Omental fat pad (tissue), 4 donors: ENCODE measurements at places on chromosomes 16 and 17.

DNA sequence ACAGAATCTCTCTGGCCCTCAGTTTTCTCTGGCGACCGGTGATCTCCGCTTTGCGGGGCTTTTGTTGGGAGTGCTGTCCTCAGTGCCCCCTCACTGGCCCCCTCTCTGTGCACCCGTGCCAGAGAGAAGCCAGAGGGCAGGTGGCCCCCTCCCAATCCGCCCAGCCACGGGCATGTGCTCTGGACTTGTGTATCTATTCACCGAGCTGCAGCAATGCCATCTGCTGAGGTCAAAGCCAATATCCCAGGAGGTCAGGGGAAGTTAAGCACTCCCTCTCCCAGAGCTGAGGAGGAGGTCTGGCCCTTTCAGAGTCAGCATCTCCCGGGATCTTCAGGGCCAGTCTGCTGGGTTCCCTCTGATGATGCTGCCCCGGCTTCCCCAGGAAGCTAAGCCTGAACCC, 5.1 kb downstream of the CACNG5 start:
- no peak for DNase-seq

- no peak for DNase-seq
These were observed 25.9 kb upstream of the SMURF2 start for GRCh38 chr17:64687961-64688360.

GRCh38 chr16:87465306-87465705, 27.5 kb downstream of the ZCCHC14 start:
- peak; percentile 66 for DNase-seq

DNA sequence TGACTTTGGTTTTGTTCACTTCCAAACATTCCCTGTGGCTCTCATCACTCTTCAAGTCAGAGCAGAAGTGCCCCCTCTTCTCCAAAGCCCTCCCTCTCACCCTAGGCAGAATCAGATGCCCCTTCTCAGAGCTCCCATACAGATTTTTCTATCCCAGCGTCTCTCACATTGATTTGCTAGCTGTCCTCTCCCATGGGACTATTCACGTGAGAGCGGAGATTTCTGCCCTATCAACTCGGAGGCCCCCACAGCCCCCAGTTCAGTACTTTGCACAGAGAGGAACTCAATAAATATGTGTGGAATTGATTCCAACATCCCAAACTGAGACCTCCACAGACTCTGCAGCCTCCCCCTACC, 182.6 kb downstream of the C16orf78 start:
- no peak for DNase-seq

DNA sequence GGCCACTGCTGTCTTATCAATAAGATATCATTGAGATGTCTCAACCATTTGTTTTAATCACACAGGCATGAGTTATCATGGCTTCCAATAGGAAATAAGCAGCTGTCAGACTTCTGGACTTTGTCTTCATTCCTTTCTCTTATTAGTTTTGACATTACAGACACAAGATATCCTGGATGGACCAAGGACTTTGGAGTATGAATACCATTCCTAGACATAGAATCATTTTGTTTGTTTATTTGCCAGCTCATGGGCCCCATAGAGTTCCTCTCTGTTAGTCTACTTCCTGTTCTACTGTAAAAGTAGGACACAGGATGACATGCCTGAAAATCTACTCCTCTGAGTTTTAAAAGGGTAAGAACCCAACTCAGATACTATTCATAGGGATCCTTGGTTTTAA, 77.7 kb upstream of the KCNJ16 start:
- no peak for DNase-seq

GRCh38 chr16:3496386-3496785, 1.1 kb upstream of the C16orf90 start:
- no peak for DNase-seq

DNA sequence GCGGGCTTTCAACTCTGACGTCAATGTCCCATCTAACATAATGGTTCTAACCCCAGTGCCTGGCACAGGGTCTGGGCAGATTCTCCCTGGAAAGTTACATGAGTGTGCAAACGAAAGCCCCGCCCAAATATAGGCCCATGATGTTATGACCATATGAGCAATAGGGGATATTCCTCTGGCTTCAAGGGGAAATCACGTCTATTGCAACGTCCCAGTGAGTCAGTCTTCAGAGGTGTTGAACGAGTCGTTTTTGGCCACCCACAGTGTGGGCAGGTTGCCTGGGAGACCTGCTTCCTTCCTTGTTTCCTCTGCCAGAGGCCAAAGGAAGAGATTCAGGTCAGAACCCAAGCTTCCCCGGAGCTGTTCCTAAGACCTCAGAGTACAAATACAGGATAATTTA, 30.3 kb downstream of the PIK3R5 start:
- no peak for DNase-seq

GRCh38 chr16:31407406-31407805, 14.3 kb downstream of the ITGAD start:
- no peak for DNase-seq

- DNase-seq: no peak
These were observed 1.6 kb downstream of the HIC1 start for GRCh38 chr17:2056206-2057174.

- DNase-seq: no peak
These were observed 42.4 kb upstream of the ABCA10 start for GRCh38 chr17:69271023-69271422.

DNA sequence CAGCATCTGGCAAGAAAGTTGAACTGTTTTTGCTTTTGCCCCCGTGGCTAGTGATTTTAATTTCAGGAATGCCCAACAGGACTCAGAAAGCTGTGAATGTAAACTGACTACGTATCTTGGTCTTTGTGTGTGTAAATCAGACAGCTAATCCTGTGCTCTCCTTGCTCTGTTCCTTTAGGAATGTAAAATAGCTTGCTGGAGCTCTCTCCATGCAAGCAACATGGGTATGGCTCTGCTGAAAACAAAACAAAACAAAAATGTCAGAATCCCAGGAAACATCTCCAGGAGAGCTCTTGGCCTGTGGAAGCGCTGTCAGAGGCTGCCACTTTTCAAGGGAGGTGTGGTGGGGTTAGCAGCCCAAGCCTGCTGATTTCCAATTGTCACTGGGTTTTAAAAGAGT, 161.8 kb upstream of the NOG start:
- DNase-seq: no peak

GRCh38 chr16:28603381-28604185, 6.3 kb downstream of the SULT1A1 start:
- DNase-seq: no peak

DNA sequence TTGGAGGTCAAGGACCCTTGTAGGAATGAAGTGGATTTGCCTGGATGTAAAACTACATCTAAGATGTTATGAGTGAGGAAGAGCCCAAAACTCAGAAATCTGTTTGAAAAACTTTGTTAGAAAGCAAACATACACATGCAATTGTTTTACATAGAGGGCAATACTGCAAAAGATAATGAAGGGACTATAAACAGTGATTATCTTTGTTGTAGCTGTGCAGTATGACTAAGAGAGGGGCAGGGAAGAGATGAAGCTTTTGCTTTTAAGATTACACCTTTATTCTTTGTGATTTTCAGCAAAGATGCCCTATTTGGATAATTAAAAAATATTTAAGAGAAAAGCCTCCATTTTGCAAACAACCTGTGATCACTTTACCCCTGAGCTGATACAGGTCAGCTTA, 839.9 kb upstream of the RBFOX1 start:
- DNase-seq: no peak

GRCh38 chr16:11015076-11015475, 70.7 kb downstream of the CLEC16A start:
- DNase-seq: no peak

- no peak for DNase-seq
These were observed 181.7 kb downstream of the BANP start for GRCh38 chr16:88132836-88133506.
